ENCODE measurements at places on chromosomes 1 and 21.

- no peak for DNase-seq
Observed at GRCh38 chr1:45221716-45222115, 15.3 kb upstream of the ZSWIM5 start.

DNA sequence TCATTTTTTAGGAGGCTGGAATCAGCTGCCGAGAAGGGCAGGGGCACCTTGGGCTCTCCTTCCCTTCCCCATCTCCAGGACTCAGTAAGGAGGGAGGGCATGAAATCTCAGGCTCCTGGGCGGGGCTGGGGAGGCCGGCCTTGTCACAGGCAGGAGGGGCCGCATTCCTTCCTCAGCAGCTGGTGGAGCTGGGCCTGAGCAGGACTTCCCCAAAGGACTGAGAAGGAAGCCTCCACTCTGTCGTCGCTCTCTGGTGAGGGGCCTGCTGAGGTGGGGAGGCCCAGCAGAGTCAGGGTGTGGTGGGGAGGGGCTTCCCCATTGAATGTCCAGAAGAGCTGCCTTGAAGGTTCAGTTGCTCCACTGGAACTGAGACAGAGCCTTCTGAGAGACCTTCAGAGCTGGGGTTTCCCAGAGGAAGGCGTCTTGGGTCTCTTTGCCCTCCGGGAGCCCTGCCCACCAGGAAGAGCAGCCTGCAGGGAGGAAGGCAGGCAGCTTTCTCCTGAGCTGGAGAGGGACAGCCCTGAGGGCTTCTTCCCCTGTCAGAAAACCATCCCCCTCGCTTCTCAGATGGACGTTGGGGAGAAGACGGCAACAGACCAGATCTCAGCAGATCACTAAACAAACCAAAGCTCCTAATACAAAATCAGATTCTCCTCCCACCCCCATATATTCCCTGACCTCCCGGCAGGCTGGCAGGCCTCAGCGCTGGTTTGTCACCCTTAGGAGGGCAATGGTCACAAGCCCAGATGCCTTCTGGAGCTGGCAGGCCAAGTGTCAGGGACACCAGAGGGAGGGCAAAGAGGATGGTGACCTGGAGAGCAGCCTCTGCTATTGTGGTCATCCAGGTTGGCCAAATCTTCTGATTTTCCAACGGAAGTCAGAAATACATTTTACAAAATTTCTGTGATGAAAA, 10.7 kb downstream of the KCNA10 start:
- DNase-seq, result no peak

- no peak for DNase-seq
Observed at GRCh38 chr1:53332833-53333232, 5.0 kb upstream of the LRP8 start.

GRCh38 chr1:20280341-20280740, 10.3 kb upstream of the VWA5B1 start:
- no peak for DNase-seq

All from C1 segment of cervical spinal cord (tissue), 14 donors.